ENCODE measurements at places on chromosomes 3 and 15.

GRCh38 chr15:82810890-82811426 is 1.5 kb downstream of the WHAMM start:
- peak; percentile 19 for DNase-seq

DNA sequence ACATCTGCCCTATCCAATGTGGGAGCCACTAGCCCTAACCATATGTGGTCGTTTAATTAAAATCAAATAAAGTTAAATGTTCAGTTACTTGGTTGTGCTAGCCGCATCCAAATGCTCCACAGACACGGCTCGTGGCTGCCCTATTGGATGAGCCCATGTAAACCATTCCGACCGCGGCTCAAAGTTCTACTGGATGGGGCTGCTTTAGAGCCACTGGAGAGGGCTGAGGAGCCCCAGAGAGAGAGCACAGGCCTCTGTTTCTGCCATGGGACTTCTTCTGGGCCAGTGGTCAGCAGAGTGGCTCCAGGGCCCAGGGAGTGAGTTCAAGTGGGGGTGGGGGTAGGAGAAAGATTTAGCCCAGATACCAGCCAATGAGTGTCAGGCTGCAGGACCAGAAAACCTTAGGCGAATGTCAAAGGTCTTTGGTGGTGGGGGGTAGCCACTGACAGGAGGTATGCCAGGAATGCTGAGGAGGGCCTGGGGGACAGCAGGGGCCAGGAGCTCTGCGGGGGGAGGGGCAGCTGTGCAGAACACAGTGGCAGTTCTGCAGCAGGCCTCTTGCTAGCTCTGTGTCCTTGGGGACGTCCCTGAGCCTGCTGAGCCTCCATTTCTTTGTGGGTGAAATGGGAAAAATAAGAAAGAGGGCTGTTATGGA is 30.1 kb downstream of the SPSB4 start:
- DNase-seq: no peak

DNA sequence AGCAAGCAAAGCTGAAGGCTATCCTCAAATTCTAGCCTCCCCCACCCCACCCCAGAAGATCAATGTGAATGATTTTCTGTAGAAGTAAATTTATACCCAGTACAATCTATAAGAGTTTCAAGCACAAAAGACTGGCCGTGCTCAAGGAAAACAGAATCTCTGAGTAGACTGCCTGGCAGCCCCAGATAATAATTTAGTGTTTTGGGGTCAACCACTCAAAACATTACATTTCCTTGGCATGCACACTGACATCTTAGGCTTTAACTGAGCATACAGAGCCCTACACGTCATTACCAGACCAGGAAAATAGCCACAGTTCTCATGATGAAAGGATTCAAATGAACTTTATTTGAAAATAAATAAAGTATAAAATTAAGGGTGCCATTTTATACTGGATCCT is 376.5 kb downstream of the TBL1XR1 start:
- no peak for DNase-seq

DNA sequence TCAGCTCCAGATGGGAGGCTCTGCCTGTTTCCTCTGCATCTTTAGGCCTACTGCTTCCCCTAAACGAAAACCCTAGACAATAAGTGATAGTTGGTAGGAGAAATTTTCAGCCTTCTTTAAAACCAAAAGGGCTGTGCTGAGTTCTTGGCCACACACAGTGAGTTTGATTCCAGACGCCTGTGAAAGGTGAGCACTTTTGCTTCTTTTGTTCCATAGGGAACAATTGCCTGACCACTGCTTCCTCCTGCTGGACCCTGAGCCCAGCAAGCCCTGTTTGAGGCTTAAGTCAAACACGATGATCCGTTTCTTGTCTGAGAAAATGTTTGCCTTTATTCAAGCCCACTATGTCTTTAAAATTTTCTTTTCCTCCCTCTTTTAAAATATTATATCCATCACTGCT is 493.9 kb downstream of the ZIC1 start:
- no peak for DNase-seq

DNA sequence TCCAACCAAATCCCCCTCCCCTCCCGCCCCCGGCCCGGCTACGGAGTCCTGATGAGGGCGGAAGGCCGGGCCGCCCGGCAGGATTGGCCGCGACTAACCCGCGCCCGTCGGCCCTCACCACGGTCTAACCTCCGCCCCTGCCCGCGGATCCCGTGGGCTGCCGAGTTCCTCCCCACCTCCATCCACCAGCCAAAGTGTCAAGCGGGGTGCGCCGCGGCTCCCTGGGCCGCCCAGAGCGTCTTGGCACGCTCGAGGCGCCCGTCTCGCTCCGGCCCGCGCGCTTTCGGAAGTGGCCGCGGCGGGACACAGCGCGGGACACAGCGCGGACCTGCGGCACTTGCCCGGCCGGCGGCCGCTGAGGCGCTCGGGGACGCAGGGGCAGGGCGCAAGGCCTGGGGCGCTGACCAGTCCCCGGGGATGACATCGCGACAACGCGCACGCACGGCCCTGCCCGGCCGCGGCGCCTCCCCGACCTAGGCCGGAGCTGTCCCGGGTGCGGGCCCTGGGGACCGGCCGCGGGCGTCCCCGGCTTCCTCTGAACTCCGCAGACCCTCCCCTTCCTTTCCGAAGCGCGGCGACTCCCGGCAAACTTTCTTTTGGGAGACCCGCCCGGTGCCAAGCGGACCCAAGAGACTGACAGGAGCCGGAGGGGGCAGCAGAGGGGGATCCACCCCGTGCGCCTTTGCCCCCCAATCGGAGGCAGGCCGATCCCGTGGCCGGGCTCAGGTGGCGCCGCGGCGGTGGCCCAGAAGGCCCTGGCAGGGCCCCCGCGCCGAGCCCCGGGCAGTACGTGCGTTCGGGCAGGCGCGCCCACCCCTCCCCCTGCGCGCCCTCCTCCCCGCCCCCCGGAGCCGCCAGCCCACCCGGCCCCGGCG is 112.8 kb upstream of the ICE2 start:
- no peak for DNase-seq

DNA sequence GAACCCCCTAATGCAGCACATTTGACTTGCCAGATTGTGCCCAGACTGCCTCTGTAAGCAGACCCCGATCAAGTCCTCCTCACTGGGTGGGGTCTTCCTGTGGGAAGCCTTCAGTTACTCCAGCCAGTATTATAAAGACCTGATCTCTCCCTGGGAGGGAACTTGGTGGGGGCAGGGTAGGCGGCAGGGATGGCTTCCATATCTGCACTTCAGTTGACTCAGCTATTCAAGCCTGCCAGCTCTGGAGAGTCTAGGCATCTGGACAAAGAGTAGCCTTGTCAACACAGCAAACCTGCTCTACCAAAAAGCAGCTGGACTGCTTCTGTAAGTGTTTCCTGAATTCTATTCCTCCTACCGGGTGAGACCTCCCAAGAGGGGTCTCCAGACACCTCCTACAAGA is 21.0 kb upstream of the SLC25A38 start:
- DNase-seq: no peak

DNA sequence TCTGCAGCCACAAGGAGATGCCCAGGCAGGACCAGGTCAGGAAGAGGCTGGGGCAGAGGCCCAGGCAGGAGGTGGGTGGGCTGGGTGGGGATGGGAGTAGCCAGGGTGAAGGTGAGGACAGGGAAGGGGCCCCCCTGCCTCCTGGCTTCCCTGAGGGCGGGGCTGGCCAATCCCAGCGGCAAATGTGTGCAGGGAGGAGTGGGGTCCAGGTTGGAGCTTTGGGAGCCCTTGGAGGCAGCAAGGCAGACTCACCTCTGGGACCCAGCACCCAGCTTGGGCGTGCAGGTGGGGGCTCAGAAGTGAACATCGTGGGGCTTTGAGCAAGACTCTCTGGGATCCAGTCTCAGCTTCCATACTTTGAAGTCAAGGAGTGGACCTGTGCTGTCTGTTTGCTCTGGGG is 25.2 kb downstream of the GP9 start:
- no peak for DNase-seq

DNA sequence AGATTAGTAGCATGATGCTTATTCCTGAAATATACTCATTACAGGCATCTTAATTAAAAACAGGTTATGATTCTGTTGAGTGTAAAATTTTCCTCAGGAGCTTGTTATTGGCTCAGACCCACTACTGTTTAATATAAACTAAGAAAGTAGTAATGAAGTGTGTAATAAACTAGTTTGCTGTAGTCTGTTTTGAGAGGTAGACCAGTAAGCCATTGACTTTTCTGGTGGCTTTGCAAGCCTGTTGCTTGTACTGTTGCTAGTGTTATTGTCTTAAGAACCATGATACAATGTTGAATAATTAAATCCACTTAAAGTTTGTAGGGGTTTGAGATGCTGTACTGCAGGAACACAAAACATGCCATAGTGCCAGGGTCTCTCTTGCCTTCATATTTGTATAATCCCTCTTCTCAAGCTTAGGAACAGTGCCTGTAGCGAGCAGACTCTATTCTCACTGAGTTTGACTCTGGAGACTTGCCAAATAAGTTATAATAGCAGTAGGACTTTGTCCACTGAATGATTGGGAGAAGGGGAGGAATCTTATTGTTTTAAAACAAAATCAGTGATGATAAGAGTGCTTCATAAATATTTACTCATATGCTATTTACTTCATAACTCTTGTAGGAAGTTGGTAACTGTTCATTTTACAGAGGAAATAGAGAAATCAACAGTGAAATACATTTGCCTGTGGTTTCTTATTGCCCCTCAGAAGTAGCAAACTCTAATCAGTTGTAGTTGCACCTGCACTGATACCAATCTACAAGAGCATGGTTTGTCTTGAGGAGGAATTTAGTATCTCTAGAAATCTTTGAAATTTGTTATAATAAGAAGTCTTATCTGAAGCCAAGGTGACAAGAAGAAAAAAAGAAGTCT is 13.4 kb downstream of the TCF12 start:
- DNase-seq: no peak

- DNase-seq: no peak
Observed at GRCh38 chr3:16800361-16800760, 84.4 kb upstream of the PLCL2 start.

DNA sequence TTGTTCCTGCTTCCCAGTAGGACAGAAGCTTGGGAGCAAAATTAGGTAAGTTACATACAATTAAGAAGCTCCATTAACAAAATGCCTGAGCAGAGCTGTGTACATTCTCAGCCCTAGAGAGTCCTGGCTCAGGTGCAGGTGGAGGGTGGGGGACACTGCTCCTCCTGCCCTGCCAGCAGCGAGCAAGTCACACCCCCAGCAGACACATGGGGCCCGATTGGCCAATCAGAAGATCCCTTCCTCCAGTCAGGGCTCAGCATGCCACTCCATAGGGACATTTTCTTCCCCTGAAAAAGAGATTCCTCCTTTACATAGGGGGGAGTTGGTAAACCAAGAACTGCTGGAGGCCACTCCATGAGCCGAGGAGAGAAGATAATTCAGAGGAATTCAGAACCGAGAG is 62.1 kb downstream of the PLXNA1 start:
- no peak for DNase-seq

DNA sequence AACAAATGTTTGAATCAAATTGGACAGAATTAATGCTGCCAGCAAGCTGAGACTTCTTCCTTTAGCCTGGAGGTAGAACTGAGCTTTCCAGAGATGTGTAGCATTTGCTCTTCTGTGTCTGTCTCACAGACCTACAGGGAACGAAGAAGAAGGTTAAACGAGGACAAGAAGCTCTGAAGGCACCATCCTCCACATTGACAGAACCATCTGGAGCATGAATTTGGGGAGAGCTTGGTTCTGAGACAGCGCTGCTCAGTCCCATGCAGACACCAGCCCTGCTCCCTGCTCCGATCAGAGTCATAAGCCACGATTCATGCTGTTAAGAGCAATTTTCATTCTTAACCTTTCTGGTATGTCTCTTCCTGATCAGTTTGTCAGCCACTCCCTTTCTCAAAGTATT is 7.7 kb upstream of the KY start:
- no peak for DNase-seq

- no peak for DNase-seq
Observed at GRCh38 chr3:170589113-170589512, 3.2 kb upstream of the SLC7A14 start.

- DNase-seq: no peak
Observed at GRCh38 chr15:69224383-69224782, 63.9 kb downstream of the GLCE start.

DNA sequence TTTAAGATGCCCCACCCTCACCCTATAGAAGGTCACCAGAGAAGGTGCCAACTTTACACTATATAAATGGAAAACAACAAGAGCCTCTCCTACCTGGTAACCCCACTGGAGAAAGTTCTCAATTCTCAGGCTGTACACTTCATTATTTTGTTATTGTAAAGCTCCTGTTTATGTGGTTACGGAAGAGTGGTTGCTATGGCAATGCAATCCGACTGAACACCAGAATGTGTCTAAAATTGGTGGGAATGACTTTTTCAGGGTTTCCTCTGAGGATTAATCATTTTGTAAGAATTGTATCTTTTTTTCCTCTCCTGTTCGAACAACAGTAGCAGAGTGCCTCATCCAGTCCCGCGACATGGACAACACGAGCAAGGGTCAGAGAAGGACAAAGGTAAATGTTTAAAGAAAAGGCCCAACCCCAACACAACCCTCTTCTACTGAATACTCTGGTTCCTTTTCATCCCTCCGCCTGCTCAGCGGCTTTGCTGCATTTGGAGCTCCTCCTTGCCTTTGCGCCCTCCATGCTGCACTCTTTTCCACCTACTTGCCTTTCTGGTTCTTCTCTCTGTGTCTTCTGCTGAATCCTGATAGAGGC is 45.3 kb downstream of the DGKG start:
- DNase-seq: no peak

DNA sequence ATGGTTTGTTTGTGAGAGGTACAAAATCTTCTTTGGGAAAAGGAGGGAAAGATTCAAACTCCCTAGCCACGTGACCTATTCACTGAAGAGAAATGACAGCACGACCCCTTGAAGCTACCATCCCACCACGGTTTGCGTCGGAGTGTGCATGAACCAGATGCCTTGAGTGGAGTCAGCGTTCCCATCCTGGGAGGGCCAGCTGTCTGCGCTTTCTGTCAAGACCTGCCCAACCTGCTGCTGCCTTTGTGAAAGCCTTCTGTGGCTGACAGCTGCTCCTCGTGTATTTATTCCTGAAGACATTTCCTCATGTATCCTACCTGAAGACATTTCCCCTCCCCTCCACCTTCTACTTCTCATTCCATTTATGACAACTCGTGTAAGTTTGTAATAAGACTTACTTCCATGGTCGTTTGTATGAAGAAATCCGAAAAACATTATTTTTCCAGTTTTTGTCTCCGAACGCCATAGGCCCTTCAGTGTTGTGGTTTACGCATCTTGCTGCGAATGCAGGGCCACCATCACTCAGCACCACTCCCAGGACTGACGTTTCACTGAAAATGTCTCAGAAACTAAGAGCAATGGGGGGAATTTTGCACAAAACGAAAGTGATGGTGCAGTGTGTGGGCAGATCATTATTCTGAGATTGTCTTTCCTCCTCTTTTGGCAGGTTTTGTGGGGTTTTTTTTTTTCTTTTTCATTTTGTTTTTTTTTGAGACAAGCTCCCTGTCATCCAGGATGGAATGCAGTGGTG is 18.9 kb downstream of the EBLN2 start:
- no peak for DNase-seq

DNA sequence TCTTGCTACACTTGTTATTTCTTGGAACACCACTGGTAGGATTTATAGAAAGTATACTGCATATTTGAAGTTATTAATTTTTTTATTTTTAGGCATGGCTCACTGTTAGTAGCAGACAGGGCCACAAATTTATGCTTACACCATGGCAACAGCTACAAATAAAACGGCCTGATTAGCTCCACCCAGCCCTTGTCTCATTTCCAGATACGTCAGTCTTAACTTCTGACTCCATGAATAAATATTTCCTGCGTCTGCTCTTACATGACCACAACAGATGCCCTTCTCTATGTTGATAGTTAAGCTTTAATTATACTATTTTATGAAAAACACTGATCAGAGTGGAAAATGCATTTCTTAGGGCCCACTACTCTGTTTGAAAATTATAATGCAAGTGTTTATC is 62.3 kb upstream of the CPOX start:
- DNase-seq: no peak
